NAMALWA (cell line): ENCODE measurements at places on chromosomes 1 and 21.
A peak's percentile ranks its signal among the peaks of the same experiment; 100 is the strongest.

GRCh38 chr21:29073222-29074006 lies at the start of gene CCT8:
Gene CCT8 (minus strand): TSS chr21:29073648. CDS start chr21:29073590, 58 bp downstream.
- DNase-seq, result peak; percentile 99

DNA sequence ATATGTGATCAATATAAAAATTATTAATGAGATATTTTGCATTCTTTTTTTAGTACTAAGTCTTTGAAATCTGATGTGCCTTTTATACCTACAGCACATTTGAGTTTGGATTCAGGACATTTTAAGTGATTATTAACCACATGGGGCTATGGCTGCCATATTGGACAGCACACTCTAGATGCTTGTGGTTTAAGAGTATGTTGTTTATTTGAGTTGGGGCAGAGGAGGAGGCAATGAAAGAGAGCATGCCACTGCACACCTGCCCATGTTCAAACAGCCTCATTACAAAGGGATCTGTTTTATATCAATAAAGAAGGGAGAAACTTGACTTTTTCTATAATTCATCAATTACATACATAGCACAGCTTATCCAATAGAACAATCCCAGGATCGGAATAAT lies 99.4 kb upstream of the EDEM3 start:
- no peak for DNase-seq

DNA sequence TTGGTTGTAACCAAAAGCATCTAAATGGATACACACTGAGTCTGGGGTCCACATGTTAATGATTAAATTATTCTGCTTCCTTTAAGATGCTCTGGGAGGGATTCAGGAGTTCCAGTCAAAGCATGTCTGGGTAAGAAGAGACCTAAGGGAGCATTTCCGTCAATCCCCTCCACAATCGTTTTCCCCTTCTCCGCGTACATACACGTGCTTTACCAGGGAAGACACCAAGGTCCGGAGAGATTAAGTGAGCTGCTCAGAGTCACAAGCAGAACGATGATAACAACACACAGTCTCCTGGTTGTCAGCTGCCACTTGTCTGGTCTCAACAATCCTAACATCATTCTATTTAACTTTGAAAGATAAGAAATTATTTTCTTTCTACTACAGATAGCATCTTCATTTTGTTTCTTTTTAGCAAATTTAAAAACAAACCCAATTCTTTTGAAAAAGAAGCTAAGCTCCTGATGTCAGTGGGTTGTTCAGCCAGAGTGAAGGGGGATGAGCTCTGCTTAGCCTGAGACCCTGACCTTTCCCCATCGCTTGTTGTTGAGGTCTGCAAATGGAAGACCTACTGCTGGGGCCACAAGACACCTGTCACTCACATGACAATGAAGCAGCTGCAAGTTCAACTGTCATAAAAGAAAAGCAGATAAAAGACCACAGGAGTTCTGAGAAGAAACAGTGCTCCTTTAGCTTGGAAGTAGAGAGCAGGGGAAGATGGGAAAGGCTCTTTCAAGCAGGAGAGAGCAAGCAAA lies 4.5 kb downstream of the PAFAH2 start:
- DNase-seq, result no peak

GRCh38 chr1:63892632-63893395 lies 119.0 kb downstream of the ROR1 start:
- peak; percentile 95 for DNase-seq

DNA sequence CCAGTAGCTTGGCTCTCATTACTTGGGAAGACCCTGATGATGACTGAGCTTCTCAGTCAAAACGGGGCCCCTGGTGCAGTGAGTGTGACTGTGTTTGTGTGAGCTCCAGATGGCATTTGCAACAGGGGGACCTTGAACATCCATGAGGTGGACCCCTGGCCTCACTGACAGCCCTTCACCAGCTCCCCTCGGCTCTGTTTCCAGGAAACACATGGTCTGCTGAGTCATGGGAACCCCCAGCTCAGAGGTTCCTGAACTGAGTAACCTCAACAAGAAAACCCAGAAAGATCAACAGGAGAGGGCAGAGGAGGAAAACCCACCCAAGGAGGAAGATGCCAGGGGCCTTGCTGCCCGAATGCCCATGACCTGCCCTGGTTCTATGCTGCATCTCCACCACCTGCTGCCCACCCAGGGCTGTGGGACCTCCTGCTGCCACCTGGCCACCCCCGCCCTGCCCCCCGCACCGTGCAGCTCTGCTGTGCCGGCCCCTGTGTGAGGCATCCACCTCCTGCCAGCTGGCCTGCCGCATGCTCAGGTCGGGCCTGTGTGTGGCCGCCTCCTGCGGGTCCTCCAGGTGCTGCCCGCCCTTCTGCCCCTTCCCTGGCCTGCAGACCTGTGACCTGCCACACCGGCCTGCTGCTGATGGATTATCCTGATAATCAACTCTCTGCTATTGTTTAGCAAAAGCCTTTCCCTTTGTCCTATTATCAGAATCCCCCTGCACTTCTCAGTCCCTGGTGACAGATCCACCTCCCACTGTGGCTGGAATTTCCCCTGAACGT lies 4.2 kb upstream of the KRTAP12-1 start:
- DNase-seq, result no peak

DNA sequence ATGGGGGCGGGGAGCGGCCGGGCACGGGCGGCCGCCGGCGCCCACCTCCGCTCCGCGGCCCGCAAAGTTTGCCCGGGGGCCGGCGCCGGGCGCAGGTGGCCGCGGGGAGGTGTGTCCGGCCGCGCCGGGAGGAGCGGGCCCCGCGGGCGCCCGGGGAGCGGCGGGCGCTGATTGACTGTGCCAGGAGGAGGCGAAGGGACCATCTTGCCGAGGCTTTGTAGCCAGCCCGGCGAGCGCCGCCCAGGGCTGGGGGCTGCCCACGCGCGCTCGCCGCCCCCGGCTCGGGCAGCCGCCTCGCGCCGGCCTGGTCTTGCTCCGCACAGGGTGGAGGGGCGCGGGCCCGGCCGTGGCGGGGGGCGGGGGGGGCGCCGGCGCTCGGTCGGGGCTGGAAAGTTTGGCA lies 432 bp downstream of the EPHB2 start:
- no peak for DNase-seq

DNA sequence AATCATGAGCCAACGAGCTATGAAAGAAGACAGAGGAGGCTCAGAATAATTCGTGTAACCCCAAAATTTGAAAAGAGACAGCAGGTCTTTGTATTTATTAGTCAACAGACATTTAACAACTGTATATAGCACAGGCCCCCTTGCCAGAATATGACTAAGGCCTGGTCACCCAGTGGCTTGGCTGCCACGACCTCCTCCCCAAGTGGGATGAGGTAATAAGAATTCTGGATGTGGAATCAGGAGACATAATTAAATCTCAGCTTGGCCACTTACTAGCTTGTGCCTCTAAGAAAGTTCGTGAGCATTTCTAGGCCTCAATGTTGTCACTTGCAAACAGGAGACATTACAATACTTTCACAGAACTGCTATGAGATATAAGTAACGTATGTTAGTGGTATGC lies 134.2 kb upstream of the TNFSF4 start:
- DNase-seq, result no peak

GRCh38 chr1:20321573-20321972 lies 30.9 kb downstream of the VWA5B1 start:
- no peak for DNase-seq

- no peak for DNase-seq
Observed at GRCh38 chr1:86378813-86379212, 17.3 kb downstream of the ODF2L start.

- DNase-seq, result no peak
Observed at GRCh38 chr1:30188999-30189398, 534.4 kb downstream of the MATN1 start.

GRCh38 chr1:180734366-180734765 lies 102.5 kb downstream of the XPR1 start:
- DNase-seq, result no peak

GRCh38 chr1:225767634-225768540 lies 9.7 kb upstream of the SRP9 start:
- peak; percentile 62 for DNase-seq

- DNase-seq, result no peak
Observed at GRCh38 chr1:242634732-242635131, 110.2 kb upstream of the PLD5 start.

DNA sequence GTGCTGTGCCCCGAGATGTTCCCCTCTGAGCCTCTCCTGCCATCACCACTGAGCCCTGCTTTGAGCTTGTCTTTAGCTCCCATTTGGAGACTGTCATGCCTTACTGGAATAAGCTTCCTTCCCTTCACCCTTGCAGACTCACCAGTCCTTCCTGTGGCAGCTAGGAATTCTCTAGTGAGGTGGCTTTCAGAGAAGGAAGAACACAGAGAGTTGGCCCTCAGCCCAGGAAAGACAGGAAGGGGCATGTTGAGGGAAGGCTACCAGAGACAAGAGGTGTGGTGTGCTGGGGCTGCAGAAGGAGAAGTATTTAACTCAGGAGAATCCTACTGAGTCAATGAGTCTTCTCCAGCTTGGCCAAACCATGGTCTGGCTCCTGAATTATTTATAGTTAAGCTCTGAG lies 76.3 kb downstream of the UCK2 start:
- no peak for DNase-seq

DNA sequence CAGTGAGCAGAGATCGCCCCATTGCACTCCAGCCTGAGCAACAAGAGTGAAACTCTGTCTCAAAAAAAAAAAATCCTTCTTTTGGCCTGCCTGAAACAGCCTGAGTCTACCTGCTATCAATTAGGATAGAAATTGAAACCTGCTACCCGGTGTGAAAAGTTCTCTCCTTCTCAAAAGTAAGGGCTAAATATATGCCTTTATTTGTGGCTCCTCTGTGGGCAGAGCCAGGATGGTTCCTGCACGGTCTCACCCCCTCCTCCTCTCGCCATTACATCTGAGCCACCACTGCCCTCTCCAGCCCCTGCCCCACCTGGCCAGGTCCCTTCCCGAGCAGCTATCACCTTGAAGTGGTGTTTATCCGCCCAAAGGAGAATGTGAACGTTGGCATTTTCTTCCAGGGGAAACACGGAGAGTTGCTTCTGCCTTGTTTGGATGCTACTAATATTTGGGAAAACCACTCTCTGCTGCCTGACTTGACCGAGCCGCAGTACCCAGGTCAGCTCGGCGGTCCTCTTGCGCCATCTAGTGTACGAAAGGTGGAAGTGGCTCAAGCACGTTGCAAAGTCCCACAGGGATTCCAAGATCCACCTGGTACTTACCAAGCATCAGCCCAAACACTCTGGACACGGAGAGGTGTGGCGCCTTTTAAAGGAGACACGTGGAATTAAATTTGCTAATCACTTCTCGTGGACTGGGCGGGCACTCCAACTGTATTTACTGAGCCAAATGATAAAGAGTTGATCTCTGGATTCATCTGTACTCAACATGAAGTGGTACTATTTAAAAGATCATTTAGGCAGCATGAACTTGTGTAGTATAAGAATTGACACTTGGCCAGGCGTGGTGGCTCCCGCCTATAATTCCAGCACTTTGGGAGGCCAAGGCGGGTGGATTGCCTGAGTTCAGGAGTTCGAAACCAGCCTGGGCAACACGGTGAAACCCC lies 31.9 kb downstream of the SETD4 start:
- DNase-seq, result peak; percentile 77

GRCh38 chr21:38804789-38805327 lies 871 bp upstream of the ETS2 start:
- DNase-seq, result no peak

DNA sequence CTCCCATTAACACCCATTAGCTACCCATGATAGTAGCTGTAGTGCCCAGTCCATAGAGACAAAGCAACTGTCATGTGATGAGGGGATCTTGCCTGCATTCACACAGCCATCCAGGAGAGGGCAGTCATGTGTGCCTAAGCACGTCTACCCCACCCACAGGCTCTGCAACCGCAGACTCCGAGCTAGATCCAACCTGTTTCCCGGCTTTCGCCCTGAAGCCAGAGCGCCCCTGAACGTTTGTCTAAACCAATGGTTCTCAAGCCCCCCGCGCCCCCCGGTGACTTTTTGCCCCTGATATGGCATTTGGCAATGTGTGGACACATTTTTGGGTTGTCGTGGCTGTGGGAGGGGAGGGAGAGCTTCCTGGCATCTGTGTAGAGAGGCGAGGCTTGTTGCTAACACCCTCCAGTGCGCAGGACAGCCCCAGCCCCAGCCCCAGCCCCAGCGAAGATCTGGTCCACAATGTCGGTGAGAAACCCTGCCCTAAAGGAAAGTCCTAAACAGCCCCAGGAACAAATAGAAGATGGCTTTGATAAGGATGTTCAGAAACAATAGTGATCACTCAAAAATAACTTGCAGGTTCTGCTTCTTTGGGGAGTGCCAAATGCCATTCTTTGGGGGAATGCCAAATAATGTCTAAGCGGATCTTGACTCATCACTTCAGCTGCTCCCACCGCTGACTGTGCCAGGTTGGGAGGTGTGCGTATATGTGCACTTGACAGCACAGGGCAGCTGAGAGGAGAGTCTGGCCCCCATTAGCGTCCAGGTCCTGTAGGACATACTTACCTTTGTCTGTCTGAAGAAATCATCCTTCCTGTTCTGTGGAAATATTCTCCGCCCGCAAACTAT lies 34.5 kb downstream of the SLC44A3 start:
- peak; percentile 88 for DNase-seq

DNA sequence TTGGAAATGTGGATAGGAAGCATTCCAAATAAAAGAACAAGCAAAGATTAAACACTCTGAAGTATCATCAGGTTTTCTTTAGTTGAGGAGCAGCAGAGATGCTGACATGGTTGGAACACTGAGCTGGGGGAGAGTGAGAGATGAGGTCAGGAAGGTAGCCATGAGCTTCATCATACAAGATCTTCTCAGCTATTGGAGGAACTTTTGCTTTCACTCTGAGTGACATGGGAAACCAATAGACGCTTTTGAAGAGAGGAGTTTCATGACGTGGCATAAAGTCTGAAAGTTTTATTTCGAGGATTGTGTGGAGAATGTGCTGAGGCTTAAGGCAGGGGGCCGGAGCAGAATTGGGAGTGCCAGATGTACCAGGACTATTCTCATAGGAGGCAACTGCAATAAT lies 616.2 kb upstream of the CAMK1G start:
- DNase-seq, result no peak

DNA sequence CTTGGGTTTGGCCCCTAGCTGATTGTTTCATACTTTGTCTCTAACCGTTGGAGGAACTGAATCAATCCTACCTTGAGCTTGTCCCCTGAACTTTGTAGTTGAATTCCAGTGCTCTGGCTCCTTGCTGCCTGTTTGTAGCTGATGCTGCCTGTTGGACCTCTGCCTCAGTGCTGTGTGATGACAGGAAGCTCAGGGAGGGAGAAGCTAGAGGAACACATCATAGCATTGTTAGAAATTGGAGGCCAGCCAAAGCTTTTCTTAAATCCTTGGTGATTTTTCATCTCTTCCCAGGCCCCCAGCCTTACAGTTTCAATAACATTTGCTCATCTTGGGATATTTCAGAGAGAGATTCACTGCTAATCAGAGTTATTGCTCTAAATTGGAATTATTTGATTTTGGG lies 34.0 kb downstream of the MACF1 start:
- no peak for DNase-seq

- no peak for DNase-seq
Observed at GRCh38 chr1:160406131-160406968, 6.0 kb downstream of the VANGL2 start.

- no peak for DNase-seq
Observed at GRCh38 chr1:101379950-101380349, 143.1 kb downstream of the S1PR1 start.
